ENCODE measurements at places on chromosomes 7 and 10.

DNA sequence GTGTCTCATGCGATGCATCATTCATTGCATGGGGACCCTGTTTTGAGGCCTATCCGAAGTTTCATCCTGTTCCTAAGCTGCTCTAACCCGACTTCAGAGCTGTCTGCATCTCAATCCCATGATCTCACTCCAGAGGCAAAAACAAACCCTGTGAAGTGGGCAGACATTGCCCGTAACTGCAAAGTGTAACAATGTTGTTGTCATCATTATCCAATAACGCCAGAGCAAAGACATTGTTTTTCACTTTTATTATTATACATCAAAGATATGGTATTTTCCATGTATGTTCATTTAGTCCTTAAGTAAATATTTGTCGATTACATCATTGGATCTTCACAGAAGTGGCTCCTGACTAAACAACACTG, 246.7 kb downstream of the KLF6 start:
- no peak for DNase-seq

DNA sequence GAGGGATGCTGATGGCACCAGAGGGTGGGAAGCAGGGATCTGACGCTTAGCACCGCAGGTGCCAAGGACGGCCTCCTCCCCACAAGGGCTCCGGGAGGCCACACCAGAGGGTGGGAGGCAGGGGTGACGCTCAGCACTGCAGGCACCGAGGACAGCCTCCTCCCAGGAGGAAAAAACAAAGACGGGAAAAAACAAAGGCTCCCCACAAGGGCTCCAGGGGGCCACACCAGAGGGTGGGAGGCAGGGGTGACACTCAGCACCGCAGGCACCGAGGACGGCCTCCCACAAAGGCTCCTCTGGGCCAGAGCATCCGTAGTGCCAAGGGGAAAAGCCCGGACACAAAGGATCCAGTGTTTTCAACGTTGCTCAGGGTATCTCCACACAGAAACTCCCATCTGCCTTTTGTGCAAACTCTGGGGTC, 25.6 kb downstream of the DIP2C start:
- DNase-seq = no peak

DNA sequence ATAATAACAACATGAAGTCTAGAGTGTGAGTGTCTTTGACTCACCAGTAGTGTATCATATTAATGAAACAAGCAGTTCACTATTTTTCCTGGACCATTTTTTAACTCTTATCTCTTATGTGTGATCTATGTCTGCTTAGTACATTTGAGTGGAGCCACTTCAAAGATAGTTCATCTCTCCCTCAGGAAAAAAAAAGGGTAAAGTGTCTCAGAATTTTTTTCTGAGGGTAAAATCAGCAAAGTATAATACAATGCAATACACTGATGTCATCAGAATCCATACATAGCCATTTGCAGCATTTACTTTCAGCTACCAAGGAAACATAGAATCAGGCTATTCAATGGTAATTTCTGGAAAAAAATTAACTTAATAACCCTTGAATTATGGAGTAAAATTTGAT, 706.7 kb downstream of the DNAJB9 start:
- no peak for DNase-seq

- no peak for DNase-seq
Observed at GRCh38 chr7:91922857-91923256, 17.8 kb upstream of the AKAP9 start.

DNA sequence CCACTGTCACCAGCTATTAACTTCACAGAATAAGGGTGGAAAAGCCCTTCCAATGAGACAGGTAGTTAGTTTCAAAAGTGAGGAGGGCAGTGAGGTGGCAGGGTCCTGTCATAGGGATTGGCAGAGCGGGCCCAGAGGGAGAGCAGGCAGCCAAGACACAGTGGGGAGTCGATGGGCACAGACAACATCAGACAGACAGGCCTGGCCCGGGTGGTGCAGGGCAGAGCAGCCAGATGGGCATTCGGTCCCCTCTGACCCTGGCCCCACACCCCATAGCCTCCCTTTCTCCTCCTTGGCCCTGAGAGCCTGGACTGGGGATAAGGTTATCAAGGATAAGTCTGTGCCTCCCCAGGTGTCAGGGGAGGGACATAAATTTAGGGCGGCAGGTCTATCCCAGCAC, 31.4 kb upstream of the SMARCD3 start:
- DNase-seq = no peak

DNA sequence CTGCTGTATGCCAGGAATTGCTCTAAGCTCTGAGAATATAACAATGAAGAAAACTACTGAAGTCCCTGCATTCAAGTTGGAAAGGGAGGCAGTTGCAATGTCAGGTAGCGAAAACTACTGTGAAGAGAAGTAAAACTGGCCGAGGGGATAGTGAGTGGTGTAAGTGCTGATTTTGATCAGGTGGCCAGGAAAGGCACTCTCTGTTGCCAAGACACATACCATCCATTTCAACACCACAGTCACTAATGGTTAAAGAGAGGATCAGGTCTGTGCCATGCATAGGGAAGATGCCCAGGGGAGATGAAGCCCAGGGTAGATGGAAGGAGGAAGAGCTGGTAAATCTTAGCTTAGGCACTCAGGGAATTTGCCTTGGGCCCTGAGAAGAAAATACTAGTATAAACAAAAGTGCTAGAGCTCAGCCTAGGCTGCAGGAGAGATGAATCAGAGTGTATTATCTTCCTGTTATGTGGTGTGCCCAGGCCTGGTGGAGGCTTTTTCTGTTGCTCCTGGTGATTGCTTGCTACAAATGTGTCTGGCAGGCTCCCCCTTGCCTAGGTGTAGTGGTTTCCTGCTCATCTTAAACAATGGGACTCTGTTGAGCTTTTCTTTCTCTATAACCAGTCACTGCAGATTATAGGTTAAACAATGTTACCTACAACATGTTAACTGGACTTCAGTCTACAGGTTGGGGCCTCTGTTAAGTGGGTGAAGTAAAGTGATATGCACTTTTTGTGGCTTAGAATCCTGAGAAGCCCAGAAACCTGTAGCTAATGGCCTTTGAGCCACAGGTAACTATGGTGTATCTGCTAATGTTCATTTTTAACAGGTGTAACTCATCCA, 125.5 kb downstream of the LRRC4 start:
- DNase-seq = peak; percentile 75

DNA sequence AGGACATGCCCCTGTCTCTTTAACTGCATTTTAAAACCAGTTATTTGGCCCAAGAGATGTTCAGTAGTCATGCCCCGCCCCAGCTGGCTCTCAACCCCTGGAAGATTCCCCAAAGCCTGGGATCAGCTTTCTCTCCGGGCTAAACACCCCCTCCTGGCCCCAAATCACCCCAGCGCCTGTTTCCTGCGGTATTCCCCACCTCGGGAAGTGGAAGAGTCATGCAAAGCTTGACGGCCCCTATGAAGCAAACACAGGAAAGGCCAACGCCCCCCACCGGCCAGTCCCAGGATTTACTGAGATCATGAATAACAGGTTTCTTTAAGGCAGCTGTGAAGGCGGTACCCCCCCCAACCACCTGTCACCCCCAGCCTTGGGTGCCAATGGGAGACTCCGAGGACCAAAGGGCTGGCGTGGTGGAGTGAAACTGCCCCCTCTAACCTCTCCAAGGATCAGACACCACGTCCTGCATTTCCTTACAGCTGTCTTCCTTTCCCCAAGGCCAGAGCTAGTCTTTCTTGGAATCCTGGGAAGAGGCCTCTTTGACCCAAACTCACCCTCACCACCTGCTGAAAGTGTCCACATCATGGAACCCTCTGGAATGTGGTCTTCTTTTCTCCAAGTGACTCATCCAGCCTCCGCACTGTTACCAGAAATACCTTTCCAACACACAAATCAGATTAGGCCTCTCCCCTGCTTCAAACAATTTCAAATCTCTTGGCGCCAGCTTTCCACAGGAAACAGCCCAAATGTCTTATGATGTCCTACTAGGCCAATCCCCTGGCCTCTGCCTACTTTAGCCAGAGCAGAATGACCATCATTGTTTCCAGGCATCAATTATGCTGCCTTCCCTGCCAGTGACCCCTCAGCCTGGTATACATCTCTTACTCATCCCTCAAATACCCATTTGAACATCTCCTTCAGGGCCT, 301.5 kb downstream of the ZEB1 start:
- peak; percentile 100 for DNase-seq

GRCh38 chr10:127922675-127923366, 15.9 kb downstream of the PTPRE start:
- DNase-seq = peak; percentile 95

GRCh38 chr10:120948889-120949608, 97.9 kb downstream of the WDR11 start:
- DNase-seq = peak; percentile 62

DNA sequence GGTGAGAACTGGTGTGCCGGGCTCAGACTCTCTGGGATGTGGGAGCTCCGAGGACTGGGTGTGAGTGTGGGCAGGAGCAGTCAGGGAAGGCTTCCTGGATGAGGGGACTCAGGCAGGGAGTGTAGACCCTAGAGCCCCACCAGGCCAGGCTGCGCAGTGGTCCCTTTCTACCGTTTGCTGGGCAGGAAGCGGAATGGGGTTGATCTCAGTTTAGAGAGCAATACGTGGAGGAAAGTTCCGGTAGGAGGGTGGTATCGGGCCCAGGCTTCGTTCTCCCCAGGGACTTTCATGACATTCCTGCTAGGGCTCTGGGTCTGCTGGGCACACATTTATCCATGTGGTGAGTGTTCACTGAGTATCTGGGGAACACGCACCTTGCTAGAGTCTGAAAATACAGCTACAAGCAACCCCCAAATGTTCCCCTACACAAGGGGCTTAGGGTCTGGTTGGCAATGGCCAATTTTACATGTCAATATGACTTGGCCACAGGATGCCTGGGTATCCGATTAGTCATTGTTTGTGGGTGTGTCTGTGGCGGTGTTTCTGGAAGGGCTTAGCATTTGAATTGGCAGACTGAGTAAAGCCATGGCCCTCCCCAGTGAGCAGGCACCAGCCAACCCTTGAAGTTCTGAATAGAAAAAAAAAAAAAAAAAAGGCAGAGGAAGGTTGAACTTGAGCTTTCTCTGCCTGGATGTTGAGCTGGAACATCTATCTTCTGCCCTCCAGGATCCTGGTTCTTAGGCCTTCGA, 20.8 kb downstream of the GHRHR start:
- peak; percentile 92 for DNase-seq

- peak; percentile 23 for DNase-seq
Observed at GRCh38 chr10:70115948-70116682, 16.5 kb downstream of the AIFM2 start.

GRCh38 chr10:53601260-53601875, 828.8 kb upstream of the MBL2 start:
- DNase-seq = peak; percentile 10

DNA sequence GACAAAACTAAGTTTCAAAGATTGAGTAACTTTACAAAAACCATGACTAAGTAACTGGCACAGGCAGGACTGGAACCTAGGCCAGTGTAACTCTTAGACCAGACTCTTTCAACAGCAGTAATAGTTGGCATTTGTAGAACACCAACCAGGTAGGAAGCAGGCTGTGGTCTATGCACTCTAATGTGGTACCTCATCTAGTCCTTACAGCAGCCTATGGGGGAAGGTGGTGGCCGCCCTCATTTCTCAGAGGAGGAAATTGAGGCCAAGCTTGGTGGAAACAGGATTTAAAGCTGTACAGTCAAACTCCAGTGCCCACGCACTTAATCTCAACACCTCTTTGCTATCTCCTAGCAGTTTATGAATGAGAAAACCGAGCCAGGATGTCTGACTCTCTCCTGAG, 165.4 kb upstream of the LRGUK start:
- no peak for DNase-seq

DNA sequence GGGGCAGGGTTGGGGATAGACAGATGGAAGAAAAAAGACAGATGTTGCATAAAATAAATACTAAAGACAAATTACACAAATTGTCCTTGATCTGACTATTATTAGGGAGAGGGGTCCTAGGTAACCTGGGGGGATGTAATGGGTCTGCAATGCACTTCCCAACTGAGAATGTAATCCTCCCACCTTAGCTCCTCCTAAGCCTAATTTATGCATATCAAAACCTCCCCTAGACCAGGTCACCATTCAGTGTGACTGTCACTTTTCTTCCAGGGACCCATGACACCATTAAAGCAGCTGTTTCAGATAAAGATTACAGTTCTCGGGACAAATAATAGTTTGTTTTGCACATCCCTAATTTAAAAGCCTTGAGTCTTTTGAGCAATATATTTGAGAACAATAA, 133.9 kb upstream of the FEZF1 start:
- DNase-seq = no peak

DNA sequence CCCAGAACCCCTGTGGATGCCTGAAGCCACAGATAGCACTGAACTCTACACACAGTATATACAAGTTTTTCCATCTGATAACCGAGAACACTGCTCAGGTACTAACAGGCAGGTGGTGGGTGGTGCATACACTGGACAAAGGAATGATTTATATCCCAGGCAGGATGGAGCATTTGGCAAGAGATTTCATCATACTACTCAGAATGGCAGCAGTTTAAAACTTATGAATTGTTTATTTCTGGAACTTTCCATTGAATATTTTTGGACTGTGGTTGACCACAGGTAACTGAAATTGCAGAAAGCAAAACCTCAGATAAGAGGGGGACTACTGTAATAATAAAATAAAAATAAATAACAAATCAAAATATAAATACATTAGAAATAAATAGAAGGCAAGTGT, 10.9 kb upstream of the KCNMA1 start:
- DNase-seq = no peak

- no peak for DNase-seq
Observed at GRCh38 chr10:23198940-23199767, 7.0 kb downstream of the PTF1A start.

DNA sequence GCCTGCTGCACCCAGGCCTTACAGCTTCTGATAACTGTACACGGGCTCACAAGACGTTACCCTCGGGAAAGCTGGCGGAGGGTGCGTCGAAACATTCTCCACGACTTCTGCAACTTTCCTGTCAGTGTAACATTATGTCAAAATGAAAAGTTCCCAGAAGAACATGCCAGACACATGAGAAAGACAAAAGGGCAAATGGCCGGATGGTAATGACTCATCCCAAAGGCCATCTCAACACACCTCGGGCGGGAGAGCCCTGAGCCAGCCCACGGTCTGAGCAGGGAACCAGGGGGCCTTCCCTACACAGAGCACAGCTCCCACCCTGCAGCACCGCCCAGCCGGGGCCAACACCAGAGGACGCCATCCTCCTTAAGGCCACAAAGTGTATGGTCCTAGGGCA, 118.7 kb downstream of the MAD1L1 start:
- DNase-seq = peak; percentile 91

- DNase-seq = no peak
Observed at GRCh38 chr10:20948686-20949327, 51.7 kb upstream of the NEBL start.

GRCh38 chr7:28779954-28780353, 178.2 kb downstream of the TRIL start:
- DNase-seq = no peak

GRCh38 chr7:21358648-21359047, 69.2 kb upstream of the SP4 start:
- no peak for DNase-seq

GRCh38 chr10:62980687-62981086, 152.4 kb upstream of the NRBF2 start:
- peak; percentile 29 for DNase-seq

- peak; percentile 58 for DNase-seq
Observed at GRCh38 chr7:38796626-38797501, 112.1 kb downstream of the VPS41 start.

GRCh38 chr10:12638103-12638502, 288.8 kb downstream of the CAMK1D start:
- peak; percentile 29 for DNase-seq

Data from RPMI7951 (cell line).